ENCODE measurements at places on chromosomes 2 and 18.

- no peak for DNase-seq
These were observed 132.6 kb downstream of the AFF3 start for GRCh38 chr2:100009743-100010142.

GRCh38 chr18:74435740-74436139, 21.4 kb downstream of the DIPK1C start:
- no peak for DNase-seq

DNA sequence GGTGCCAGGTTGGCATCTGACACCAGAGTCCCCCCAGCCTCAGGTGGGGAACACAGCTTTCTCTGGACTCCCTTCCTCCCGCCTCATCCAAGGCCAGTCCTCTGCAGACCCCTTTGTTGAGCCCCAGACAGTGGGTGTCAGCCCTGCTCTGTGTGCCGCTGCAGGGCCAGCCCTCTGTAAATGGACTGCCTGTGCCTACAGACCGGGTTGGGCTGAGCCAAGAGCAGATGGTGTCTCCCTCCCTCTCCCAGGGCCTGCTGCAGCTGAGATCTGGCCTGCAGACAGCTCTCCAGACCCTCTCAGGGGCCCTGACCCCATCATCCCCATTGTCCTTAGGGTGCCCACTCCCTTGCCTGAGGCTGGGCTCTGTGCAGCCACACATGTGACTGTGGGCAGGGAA, 160.8 kb downstream of the KLHL29 start:
- DNase-seq, result no peak

- no peak for DNase-seq
These were observed 209.5 kb downstream of the KLHL29 start for GRCh38 chr2:23594460-23594825.

DNA sequence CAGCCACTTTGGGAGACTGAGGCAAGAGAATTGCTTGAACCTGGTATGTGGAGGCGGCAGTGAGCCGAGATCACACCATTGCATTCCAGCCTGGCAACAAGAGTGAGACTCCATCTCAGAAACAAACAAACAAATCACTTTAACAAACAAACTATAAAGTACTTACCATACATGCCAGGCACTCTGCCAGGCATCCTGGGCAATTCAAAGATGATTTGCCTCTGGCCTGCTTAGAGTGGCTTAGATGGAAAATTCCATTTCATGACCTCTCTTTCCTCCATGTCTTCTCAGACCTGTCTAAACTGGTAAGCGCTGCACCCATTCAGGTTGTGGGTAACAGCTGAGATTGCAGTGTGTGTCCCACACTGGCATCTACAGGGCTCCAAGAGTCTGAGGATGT, 273.2 kb downstream of the BCL2 start:
- no peak for DNase-seq

GRCh38 chr18:62189208-62189607, 2.2 kb downstream of the RELCH start:
- no peak for DNase-seq

DNA sequence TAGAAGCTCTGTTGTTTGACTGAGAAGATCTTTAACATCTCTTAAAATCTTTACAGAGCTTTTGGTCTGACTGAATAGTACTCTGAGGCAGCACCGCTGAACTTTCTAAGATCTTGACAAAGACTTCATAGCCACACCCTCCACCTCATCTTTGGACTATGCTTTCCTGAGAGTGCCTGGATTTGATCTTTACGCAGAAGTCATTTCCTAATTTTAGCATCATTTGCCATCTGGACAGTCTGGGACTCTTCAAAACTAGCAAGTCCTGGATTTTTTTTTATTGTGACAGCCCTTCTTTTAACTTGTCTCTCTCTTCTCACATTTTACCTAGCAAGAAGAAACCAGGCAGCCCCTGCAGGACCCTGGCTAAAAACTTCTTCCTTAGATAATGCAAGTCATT, 188.8 kb downstream of the CTIF start:
- no peak for DNase-seq

Measured in activated gamma-delta T cell (primary cell).